ENCODE measurements at places on chromosomes 7 and 10. TPM values are rescaled to one million over a fixed set of nuclear protein-coding genes. Genes with fewer than 3 reads are reported as not detected.

DNA sequence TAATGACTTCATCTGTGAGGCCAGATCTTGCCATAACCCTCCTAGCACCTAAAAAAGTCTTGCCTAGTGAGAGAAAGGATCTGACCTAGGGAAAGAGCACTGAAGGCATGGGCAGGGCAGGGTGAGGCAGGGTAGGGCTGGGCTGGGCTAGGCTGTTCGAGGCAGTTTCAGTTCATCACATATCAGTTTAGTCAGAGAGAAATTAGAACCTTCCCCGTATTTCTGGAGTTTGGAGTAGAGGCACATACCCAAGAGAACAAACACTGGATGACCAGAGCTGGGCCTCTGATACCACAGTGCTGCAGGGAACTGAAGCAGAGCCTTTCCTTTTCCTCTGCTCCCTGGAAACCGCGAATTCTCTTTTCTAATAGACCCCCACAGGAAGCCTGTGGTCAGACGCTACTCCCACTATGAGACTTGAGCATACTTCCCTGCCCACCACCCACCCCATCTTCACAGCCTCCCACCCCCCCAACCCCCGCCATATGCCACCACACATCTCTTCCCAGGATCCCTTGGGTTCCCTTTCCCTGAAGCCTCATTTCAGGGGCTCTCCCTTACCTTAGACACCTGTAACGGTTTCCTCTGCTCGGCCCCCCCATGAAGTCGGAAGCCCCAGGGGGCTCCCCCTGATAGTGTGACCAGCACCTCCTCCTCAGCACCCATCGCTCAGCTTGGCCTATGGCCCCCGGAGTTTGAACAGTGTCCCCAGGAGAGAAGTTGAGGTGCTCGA lies 406 bp downstream of the SYNPO2L start:
- no peak for DNase-seq

- DNase-seq = no peak
Observed at GRCh38 chr10:71214641-71215559, 2.5 kb downstream of the UNC5B start.

The DNAJC9 gene
- 23.5 TPM for total RNA-seq

The MYH16 gene
- not detected for total RNA-seq

DNA sequence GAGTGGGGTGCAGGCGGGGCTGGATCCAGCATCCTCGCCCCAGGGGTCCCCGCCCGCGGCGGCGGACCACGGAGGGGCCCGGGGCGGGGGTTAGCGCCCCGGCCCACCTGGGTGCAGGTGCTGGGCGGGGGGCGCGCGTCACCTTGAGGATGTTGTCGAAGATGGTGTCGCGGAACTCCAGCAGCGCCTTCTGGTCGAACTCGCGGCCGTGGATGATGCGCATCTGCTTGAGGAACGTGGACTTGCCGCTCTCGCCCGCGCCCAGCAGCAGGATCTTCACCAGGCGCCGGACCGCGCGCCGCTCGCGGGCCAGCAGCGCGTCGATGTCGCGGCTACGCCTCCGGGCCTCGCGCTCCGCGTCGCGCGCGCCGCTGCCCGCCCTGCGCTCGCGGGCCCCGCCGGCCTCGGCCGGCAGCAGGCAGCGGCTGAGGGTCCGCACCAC lies 376 bp downstream of the GNA12 start:
- DNase-seq = peak; percentile 34

GRCh38 chr10:110668443-110668842 lies 24.3 kb downstream of the RBM20 start:
- no peak for DNase-seq

DNA sequence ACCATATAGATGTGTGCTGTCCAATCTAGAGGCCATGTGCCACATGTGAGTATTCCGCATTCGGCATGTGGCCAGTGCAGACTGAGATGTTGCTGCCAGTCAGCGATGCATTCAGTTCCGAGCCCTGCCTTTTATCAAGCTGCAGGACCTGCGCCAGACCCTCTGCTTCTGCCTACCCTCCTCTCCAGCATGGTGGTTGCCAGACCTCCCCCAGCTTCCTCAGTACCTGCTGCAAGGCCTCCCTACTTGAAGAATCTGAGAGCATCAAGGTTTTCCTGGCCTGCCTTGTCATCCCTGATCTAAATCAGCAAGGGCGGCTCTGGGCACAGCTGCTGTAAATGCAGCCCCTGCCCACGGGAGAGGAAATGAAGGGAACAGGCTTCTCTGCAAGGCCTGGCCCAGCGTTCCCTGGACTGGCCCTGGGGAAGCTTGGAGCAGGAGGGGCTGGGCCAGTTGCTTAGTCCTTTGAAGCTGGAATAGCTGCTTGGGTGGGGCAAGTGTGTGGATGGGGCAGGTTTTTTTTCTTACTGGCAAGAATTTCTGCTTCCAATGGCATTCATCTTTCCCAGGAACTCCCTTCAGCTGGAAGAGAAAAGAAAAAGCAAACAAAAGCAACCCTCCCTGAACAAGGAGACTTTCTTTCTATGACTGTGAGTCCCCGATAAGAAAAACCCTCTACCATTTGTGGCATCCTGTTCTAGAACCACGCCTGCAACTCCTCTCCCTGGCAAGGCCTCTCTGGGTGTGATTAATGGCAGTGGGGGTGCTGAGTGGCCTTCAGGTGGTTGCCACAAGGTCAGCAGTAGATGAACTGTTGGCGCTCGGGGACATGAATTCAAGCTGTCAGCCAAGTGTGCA lies 93.0 kb downstream of the NHLRC2 start:
- no peak for DNase-seq

The SLC29A4 gene
- 2.2 TPM for total RNA-seq

DNA sequence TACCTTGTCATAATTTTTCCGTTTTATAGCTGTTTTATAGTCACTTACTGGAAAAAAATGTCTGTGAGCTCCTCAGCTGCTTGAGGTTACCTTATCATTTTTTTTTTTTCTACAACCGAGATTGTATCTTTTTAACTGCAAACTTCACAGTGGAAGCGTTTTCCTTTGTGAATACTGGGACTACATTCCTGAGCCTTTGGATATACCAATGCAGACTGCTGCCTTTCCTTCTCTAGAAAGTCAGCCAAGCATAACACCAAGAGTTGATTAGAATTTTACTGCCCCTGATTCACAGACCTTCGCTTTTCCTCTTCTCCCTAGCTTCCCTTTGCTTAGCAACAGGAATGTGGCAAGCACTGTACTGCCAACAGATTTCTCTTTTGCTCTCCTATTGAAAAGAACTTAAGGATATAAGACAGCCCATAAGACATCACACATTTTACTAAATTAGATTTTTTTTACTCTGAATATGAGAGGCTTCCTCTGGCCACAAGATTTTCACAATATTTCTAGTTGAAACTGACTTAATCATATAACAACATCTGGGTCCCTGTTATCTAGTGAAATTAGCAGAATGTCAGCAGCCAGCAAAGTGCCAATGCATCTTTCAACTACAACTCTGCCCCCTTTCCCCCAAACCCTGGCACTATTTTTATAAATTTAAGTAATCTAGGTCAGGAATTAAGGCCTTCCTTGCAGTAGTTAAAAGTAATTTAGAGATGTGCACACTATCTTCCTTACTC lies 170.6 kb downstream of the PRKG1 start:
- peak; percentile 84 for DNase-seq

The ZNF722 gene
- total RNA-seq = not detected

GRCh38 chr7:39607865-39608264 lies 15.5 kb upstream of the RALA start:
- no peak for DNase-seq

- no peak for DNase-seq
Observed at GRCh38 chr7:556837-557557, 37.4 kb upstream of the PDGFA start.

The SEC23IP gene
- 37.7 TPM for total RNA-seq

GRCh38 chr10:113496111-113497109 lies 56.4 kb upstream of the HABP2 start:
- no peak for DNase-seq

DNA sequence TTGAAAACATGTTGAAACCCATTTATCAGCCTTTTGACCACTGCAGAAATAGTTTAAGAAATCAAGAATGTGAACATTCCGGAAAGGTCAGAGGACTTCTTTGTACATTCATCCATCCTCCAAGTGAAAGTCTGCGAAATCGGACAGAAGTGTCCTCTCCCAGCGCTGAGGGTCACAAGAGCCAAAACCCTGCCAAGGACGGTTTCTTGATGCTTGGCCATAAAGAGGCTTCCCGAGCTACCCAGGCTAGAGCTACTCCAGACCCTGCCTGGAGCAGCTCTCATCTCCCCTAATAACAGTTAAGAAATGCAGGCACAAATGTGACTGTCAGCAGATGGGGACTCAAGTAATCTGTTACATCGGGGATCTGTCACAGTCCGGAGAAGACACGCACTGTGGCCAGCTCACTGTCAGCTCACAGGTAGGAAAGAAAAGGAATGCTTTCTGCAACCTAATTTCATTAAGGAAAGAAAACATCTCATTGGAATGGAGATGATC lies 4.5 kb upstream of the CYTH3 start:
- no peak for DNase-seq

- DNase-seq = no peak
Observed at GRCh38 chr7:33816106-33816505, 89.2 kb upstream of the BMPER start.

The HPSE2 gene
- 5.6 TPM for total RNA-seq

- no peak for DNase-seq
Observed at GRCh38 chr10:103049237-103049636, 131.1 kb downstream of the CNNM2 start.

- DNase-seq = no peak
Observed at GRCh38 chr7:106520962-106521514, 139.9 kb downstream of the CCDC71L start.

GRCh38 chr10:72297281-72297804 lies 23.6 kb downstream of the DDIT4 start:
- peak; percentile 98 for DNase-seq

DNA sequence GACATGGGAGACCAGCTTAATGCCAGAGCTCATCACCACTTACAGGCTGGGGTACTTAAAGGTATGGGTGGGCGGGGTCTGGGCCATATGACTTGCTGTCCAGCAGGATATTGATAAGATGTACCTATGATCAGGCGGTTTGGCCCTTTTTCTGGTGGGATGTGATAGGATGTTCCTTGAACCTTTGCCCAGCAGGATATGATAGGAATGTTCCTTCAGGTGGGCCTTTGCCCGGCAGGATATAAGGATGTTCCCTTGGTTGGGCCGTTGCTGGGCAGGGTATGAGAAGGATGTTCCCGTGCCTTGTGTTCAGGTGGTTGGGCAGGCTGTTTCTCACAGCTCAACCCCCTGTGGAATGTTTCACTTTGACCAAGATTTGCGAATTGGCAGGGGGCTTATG lies 187.2 kb upstream of the CXCL12 start:
- no peak for DNase-seq

- DNase-seq = no peak
Observed at GRCh38 chr10:133251388-133252222, 13.9 kb downstream of the VENTX start.

GRCh38 chr10:102467318-102467717 lies 16.0 kb upstream of the C10orf95 start:
- no peak for DNase-seq

DNA sequence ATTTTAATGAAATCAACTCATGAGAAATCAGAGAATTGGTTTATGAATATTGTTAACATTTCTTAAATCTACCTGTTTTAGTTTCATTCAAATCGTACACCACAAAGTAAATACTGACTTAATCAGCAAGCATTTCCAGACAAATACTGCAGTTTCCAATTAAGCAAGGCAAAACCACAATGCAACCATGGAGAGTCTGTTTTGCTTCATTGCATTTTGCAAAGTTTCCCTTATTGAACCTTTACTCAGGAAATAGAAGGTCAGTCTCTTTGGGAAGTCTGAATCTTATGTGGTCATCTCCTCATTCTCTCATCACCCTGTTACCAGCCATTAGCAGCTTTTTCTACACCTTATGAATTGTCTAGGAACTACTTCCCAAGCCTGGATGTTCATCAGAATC lies 400.5 kb downstream of the IPMK start:
- DNase-seq = no peak

DNA sequence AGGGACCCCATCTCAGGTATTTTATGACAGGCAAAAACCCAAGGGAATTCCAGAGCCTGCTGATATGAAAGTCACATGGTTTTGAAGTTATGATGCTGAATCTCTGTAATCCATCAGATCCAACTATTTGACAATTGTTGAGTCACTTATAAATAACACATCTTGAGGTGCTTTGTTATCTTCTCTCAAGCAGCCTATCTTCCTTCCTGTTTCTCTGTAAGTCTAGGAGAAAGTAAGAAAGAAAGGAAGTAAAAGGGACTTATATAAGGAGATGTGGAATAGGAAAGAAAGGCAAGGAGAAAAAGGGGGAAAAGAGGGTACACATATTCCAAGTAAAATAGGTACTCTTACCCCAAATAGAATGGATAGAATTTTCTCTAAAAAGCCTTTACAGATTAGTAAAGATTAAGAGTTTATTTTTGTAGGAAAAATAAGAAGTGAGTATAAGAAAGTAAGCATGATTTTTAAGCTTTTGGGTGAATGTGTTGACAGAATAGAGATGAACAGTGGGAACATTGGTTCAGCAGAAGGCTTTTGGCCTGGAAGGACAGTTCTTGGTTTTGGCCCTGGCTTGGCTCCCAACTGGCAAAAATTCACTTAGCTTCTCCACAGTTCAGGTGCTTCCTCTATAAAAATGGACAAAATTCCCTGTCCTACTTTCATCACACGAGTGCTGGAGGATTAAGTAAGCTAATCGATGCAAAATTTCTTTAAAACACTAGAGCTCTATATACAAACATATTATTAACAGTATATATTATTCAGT lies 39.6 kb upstream of the ANK3 start:
- DNase-seq = no peak

DNA sequence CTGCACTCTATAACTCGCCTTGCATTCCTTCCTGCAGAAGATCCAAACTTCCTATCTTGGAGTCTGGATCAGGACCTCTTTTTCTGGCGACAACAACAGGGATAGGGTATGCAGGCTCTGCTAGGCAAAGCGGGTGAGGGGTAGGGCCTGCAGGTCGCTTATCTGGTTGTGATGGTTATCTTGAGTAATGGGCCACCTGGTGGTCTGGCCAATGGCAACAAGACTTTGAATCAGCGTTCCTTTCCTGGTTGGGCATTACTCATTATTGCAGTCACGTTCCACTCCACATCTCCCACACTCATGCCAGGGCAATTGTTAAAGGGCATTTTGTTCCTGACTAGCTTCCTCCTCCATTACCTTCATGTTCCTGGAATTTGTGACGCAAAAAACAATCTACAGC lies 48.4 kb upstream of the PLXDC2 start:
- DNase-seq = no peak

The GUSB gene
- 13.0 TPM for total RNA-seq

DNA sequence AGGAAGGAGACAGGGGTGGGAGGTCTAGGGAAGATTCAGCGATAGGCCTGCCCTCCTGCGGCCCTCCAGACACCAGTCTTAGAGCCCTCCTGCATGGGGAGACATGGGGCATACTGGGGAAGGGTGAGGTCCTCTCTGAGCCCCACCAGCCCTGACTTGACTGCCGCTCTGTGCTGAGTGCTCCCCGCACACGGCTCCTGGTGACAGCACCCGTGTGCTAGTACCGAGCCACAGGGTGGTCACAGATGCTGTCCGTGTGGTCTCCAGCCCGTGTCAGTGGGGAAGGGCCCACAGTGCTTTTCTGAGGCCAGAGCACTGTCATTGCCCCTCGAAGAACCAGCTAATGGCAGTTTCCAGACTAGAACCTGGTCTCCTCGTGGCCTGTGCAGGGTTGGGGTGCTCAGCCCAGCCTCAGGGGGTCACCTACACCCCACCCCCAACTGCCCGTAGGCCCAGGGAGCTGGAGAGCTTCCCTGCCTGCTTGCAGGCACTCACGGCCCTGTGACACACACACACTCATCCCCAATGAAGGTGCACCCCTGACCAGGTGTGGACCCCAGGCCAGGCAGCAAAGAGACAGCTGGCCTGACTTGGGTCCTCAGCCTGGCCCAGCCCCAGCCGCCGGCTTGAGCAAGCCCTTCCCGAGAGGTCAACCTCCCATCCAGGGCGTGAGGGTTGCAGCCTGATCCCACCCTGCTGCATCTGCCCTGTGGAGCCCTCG lies 86.0 kb upstream of the RET start:
- no peak for DNase-seq
